NCI-H187 treated with DMSO at 0.1 percent for 48 hours (cell line): ENCODE measurements at places on chromosomes 7 and 10.

GRCh38 chr7:139431010-139431409, 52.5 kb downstream of the KLRG2 start:
- no peak for DNase-seq

GRCh38 chr10:113517165-113517900, 35.5 kb upstream of the HABP2 start:
- no peak for DNase-seq

DNA sequence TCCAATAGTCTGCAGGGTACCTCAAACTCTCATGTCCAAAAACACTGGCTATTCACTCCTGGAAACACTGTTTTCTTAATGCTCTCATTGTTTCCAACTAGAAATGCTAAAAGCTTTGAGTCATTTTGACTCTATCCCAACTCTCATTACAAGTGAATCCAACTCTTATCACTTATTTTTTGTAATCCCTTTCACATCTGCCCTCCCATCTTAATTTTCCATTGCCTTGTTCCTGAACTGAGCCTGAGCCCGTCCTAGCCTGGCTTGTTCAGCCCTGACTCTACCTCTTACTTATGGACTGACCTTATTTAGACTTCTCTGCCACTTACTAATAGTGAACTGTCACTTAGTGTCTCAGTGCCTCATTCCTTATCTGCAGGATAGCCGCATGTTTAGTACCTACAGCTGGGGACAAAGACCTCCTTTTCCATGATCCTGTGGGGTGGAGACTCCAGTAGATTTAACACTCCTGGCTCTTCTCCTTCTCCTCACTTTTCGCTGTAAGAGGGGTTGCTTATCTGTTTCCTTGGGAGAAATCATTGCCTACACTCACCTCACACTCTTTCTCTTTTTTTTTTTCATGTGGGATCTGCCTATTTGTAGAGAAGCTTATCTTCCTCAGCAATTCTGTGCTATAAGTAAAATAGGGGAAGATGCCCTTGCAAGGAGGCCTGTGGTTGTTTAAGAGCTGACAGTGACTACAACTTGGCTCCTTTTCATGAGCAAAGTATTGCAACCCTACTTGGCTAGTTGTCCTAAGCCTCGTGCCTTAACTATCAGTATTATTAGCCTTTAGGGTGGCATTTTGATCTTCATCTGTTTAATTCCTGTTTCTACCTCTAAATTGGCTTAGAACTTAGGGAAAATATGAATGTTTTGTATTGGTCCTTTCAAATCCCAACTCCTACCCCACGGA, 56.4 kb downstream of the SLC16A12 start:
- no peak for DNase-seq

- no peak for DNase-seq
These were observed 93.5 kb downstream of the CREM start for GRCh38 chr10:35219891-35220890.

GRCh38 chr7:107157091-107157490, 11.7 kb upstream of the HBP1 start:
- DNase-seq, result no peak

DNA sequence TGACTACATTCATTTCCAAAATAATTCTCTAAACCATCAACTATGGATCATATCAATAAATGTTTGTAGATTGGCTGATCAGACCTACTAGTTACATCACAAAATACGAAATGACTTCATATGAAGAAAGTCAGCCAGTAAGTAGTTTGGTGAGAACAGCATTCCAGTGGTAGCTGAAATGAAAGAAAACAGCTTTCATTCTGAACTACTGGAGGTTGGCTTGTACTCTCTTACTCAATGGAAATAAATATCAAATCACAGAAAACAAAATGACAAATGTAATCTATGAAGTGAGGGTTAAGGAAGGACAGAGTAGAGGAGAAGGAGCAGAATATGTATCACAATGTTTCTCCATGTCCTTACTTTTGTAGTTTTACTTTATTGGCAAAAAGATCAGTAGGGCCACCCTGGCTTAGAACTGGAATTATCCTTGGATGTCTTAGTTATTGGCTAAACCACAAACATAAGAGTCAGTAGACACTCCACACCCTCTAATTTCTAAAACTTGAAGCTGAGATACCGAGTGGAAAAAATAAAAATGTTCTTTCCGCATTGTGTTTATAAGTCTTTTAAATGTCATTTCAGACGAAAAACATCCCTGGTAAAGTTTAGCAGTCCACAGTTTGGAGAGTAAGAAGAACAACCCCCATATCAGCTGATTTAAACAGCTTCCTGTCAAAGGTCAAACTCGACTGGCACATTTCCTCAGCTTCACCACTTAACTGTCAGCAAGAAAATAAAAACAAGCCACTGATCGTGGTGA, 74.0 kb upstream of the DGKI start:
- DNase-seq, result no peak

DNA sequence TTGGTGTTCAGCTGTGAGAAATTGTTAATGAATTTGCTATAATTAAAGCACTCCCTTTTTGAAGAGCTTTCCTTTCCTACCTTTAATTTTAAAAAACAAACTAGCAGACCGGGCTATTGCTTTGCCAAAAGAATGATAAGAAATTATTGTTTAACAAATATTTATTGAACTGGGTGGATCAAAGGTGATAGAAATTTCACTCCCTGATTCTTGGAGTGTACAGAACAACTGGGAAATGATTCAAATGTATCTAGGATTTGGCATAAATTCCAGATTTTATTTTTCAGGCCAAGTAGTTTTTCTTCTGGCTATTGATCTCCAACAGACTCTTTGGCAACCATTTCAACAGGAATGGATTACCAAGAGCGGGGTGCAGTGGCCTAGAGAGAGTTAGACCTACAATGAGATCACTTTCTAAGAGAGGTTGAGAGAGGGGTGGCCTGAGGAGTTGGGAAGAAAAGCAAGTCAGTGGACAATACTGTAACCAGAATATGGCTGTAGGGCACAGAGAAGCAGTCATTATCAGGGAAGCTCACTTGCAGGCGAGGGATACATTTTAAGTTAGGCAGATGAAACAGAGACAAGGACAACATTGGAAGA, 71.9 kb downstream of the PLXDC2 start:
- no peak for DNase-seq

GRCh38 chr7:30633223-30633622, 38.5 kb downstream of the GARS1 start:
- DNase-seq, result no peak

DNA sequence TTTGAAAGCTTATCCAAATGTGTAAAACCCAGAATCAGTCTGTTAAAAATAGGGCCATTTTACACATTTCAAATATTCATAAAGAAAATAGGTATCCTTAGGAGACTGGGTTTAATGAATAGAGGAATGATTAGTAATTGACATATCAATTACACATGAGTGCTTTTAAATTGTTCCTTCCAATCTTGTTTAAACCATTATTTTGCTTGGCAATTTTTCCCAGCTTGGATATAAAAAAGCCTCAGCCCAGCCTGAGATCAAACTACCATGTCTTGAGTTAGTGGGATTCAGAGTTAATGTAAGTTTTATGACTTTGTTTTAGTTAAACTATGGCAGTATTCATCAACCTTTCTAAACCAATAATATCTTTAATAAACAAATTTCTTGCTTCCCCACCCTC, 28.3 kb downstream of the PARP12 start:
- no peak for DNase-seq

GRCh38 chr10:8444630-8445029, 390.1 kb downstream of the GATA3 start:
- no peak for DNase-seq

GRCh38 chr7:127959770-127960169, 71.5 kb downstream of the LRRC4 start:
- DNase-seq, result no peak

DNA sequence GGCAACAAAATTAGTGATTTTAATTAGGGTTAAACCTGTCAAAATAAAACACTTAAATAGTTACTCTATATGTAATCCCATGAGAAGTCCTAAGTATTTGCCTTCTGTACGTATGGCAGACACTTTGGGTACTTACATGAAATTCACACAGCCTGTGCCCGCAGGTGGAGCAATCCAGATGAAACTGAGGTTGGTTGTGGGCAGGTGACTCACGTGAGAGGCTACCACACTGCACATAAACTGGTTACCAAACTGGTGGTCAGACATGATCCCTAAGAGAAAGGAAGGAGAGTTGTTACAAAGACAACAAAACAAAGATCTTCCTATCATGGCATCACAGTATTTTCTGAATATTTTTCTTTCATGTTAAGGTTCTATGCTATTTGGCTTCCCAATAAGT, 156.1 kb downstream of the RELN start:
- DNase-seq, result no peak

DNA sequence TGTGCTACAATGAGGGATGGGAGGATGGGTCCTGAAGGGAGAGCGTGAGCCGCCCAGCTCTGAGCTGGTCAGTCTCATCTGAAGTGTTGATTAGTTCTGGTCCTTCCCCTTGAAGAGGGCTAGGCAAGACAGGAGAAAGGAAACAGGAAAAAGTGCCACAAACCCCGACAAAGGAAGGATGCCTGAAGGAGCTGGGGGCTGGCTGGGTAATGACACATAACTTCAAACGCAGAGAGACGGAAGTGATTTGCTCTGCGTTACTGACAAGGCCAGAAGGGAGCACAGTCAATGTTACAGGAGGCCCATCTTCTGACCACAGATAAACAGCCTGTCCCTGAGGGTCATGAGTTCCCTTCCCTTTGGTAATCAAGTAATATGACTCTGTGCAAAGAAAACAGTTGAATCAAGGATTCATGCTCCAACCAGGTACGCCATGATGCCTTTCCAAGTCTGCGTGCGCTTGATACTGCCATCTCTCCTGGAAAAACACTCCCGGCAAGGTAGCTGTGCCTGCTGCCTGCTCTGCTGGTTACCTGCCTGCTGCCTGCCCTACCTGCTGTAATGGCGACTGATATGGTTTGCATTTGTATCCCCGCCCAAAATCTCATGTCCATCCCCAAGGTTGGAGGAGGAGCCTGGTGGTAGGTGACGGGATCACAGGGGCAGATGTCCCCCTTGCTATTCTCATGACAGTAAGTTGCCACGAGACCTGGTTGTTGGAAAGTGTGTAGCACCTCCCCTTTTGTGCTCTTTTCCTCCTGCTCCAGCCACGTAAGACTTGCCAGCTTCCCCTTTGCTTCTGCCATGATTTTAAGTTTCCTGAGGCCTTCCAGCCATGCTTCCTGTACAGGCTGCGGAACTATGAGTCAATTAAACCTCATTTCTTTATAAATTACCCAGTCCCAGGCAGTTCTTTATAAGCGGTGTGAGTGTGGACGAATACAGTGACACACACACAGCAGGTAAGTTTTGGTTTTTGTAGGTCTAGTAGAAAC, 57.9 kb downstream of the GRB10 start:
- no peak for DNase-seq

GRCh38 chr10:67837541-67838314, at the start of gene DNAJC12:
Gene DNAJC12 (minus strand): TSS chr10:67838188. CDS start chr10:67838011, 177 bp downstream.
- peak; percentile 8 for DNase-seq

- DNase-seq, result no peak
These were observed 4.3 kb downstream of the YWHAG start for GRCh38 chr7:76354516-76354915.
